ENCODE measurements at places on chromosomes 1 and 21.
A peak's percentile ranks its signal among the peaks of the same experiment; 100 is the strongest.

- DNase-seq: no peak
Observed at GRCh38 chr21:28949318-28949717, 43.4 kb downstream of the LTN1 start.

DNA sequence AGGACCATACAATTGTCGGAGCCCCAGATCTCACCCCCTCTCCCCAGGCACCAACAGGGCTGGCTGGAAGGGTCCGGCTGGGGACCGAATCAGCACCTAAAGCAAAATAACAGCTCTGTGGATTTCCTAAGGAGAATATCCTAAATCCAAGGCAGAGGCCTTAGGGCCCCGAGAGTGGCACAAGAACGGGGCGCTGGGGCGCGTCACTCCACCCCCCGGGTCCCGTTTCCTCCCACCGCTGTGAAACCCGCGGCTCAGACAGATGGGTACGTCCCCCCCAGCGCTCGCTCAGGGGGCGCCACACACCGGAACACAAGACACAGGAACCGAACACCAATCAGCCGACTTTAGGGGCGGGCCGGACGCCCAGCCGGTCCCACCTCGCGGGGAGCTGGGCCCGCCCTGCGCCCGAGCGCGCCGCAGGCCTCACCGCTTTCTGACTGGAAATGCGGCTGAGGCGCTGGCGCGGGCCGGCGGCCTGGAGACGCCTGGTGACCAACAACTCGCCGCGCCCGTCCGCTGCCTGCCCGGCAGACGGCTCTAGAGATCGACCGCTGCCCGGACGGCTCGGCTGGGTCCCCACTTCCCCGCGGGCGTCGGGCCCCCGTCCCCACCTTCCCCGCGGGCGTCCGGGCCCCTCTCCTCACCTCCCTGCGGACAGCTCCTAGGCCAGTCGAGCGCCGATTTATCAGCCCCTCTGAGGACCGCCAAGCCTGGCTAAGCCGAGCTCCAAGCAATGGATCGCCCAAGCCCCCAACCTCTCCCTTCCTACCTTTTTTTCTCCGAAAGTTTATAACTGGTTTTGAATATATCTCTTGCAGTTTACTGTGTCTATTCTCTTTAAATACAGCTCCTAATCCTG, at the start of gene HFM1:
TSS of gene HFM1 (minus strand) at position 687 of the 862 bp plus-strand sequence. CDS start 3,755 bp downstream, outside the sequence.
- DNase-seq: peak; percentile 91

GRCh38 chr1:228849011-228849541, 113.8 kb downstream of the RHOU start:
- no peak for DNase-seq

DNA sequence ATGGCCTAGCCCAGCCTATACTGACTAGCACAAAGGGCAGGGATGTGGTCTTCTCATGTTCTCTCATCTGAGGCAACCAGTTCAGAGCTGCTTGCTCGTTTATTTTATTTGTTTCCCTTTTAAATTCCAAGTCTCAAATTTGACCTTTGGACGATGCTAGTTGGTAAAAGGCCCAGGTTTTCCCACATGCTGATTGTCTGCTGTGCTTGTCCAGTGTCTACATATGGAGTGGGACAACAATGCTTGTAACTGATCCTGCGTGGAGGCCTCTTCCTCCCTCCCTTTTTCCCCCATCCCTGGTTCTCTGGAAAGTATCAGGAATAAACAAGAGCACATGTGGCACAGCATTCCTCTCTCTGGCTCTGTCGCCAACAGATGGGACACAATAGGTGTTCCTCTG, 34.0 kb upstream of the BEND5 start:
- DNase-seq: no peak

DNA sequence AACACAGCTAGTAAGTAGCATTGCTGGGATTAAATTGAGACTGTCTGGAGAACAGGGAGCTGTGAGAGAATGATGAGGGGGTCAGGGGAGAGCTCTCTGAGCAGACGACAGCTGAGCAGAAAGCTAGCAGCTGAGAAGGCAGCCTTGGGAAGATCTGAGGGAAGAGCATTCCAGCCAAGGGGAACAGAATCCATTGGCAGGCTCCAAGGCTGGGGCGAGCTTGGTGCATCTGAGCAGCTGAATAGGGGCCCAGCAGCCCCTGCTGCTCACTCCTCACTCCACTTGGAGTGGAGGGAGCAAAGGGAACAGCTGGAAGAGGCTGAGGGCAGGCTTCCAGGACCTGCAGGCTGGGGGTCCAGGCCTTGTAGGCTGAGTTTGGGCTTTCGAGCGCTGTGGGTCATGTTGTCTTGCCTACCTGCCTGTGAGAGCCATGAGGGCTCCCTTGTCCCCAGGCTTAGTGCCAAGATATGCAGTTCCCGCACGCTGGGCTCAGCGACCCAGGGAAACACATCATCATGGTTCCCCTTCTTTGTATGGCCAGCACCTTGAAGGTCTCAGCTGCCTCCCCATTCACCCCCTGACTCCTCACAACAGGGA, 10.5 kb downstream of the ACOT11 start:
- DNase-seq: no peak

DNA sequence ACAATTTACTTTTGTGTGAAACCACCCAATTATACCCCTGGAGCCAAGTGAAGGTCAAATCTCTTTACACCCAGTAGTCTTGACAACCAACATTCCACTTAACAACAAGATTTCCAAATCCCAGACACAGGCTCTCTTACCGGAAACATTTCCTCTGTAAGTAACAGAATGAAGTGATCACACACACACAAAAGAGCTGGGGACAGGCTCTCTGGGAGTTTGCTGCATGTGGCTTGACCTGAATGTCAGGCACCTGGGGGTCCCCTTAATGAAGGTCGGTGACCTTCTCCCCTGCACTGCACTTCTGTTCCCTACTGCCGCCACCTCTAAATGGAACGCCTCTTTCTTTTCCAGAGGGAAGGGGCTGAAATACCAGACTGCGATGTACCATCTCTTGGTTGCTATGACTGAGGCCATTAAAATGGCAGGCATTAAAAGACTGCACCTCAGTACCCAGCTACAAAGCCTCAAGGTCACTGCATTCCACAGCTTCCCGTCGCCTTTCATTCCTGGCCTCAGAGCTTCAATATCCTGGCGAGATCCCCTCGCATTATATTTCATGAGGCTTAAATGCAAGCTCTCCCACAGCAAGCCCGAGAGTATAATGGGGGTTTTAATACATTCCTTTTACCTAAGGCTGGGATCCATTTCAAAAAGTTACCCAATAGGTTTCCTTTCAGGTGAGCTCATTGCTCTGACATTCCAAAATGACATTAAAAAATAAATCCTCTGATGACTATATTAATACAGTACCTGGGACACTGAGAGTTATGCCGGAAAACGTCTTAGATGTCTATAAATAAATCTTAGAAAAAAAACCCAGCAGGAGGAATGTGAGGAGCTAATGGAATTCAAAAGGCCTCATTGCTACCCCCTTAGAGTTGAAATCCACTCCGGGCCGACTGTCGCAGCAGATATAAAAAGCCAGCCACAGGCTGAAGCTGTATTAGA, 90.9 kb upstream of the DIRAS3 start:
- DNase-seq: no peak

DNA sequence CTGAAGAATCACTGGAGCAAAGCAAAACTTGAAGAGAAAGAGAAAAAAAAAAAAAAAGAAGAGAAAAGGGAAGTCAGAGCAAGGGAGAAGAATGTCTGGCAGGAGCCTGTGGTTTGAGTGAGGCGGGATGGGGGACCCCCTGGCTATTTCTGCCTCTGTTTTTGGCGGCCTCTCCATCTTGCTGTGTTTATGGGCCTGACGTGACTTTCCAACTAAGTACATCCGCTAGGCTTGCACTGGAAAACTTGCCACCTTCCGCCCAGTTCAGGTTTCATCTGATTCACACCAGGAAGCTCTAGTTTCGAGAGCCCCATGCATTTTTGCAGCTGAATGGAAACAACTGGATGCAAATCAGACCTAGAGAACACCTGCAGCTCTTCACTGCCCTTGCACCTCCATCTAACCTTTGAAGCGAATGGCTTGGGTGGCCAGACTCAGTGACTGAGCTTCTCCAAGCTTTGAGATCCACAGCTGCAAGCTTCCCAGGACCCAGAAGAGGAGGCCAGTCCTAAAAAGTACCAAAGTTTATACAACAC, 28.0 kb downstream of the TBX15 start:
- DNase-seq: no peak

DNA sequence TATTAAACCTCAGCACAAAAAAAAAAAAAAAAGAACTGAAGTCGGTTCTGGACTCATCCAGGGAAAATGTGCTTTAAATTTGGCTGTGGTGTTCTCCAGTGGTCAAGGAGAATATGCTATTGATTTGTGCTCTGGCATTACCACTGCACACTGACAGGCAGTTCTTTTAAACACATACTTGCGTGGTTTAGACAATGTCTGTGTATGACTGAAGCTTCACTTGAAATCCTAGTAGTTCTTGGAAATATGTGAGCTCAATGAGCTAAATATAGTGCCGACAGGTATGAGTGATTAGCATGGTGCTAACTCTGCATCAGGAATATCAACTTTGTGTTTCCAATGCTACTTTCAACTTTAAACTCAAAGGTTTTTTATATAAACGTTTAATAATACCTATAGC, 415.6 kb downstream of the SMYD3 start:
- DNase-seq: no peak

GRCh38 chr1:36864823-36865601, 169.3 kb downstream of the GRIK3 start:
- no peak for DNase-seq

DNA sequence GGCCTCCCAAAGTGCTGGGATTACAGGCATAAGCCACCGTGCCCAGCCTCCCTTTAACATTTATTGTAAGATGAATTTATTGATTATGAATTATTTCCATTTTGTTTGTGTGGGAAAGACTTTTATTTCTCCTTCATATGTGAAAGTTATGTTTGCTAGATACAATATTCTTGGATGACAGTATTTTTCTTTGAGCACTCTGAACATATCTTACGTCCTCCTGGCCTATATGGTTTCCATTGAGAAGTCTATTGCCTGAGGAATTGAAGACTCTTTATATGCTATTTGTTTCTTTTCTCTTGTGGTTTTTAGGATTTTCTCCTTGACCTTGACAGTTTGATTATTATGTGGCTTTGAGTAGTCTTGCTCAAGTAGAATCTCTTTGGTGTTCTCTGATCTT, 26.8 kb upstream of the HLX start:
- DNase-seq: no peak

GRCh38 chr1:21937372-21938121, 437 bp upstream of the HSPG2 start:
- peak; percentile 79 for DNase-seq

DNA sequence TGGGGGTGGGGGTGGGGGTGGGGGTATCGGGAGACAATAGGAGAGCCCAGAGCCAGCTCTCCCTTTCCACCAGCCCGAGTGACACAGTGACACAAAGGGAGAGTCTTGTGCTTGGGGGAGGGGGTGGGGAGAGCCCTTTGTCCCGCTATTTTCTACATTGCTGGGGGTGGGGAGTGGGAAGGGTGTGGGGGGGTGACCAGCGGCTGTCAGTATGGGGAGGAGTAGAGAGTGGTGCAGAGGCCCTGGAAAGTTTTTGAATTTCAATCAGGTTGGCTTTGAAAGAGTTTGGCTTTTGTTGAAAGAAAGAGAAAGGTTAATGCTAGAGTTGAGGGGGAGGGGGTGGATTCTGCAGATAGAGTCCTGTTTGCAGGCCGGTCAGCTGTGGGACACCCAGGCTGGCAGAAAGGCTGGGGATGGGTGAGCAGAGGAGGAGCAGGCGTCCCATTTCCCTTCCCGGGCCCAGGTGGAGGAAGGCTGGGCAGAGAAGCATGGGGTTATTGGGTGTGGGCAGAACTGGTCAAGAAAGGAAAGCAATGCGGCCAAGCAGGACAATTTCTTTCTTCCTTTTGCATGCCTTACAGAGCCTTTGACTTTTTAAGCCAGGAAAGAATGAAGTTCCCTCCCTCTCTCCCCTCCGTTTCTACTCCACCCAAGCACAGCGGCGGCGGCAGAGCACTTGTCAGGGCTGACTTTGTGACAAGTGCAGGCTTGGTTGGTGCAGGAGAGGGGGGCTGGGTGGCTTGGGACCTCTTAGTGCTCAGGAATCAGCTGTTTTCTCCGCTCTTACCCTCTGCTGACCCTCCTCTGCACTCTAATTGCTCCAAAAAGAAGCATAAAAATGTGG, 96.2 kb downstream of the RNF220 start:
- no peak for DNase-seq
